ENCODE measurements at places on chromosomes 3 and 15. TPM values are rescaled to one million over a fixed set of nuclear protein-coding genes. Genes with fewer than 3 reads are reported as not detected.

CCR8 gene
- not detected for polyA plus RNA-seq

CYP8B1 gene
- polyA plus RNA-seq: 0.12 TPM

ADAMTS7 gene
- polyA plus RNA-seq: 23.2 TPM

ISL2 gene
- polyA plus RNA-seq: not detected

TTLL13 gene
- 0.56 TPM for polyA plus RNA-seq

CPN2 gene
- polyA plus RNA-seq: not detected

GOLGA8N gene
- polyA plus RNA-seq: 30.8 TPM

PLS1 gene
- polyA plus RNA-seq: 0.50 TPM

LHFPL4 gene
- not detected for polyA plus RNA-seq

ZNF609 gene
- 15.5 TPM for polyA plus RNA-seq

NOX5 gene
- 0.36 TPM for polyA plus RNA-seq

FOXL2NB gene
- not detected for polyA plus RNA-seq

MST1R gene
- 2.5 TPM for polyA plus RNA-seq

ARL8B gene
- polyA plus RNA-seq: 47.2 TPM

STRA6 gene
- polyA plus RNA-seq: 0.90 TPM

DNA sequence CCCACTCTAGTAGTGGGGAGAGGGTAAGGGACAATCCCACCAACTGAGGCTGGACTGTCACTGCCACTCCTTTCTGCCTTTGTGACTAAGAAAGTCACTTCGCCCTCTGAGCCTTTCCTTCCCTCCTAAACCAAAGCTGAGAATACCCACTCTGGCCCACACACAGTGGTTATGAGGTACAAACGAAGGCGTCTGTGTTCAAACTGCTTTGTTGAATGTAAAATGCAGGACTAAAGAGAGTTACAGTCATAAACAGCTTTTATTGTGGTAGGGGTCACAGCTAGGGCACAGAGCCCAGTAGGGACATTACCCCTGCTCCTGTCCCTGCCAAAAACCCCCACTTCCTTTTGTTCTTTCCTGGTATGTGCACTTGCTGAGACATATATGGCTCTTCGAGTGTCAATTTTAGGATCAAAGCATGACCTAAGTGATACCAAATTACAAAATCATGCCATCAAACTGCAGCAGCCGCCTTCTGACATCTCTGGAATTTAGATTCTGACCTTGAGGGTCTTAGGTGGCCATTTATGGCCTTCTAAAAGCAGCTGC is 45.1 kb downstream of the CTDSPL start:
- DNase-seq: no peak

- DNase-seq: no peak
Measured at GRCh38 chr15:68051109-68051508, 3.0 kb upstream of the PIAS1 start.

DNA sequence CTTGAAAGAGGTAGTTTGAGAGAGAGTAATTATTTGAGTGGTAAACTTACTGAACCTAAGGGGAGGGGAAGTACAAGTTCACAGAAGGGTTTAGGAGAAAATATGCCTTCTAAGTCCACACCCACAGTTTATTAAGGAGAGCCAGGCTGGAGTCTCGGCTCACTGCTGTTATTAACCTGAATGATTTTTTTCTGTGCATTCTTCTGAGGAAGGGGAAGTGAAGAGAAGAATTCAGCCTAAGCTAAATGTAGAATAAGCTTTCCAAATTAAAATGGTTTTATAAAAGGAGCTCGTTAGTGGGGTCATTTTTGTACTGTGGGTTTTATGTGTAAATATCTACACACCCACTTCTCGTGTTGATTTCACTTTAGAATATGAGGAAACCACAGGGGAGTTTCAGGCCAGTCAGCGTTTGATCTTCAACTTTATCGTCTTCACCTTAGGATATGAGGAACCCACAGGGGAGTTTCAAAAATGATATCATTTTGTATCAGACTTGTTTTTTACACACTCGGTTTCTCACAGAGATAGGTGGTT is 1.5 kb downstream of the WHAMM start:
- no peak for DNase-seq

GRCh38 chr15:67509918-67510317 is 11.0 kb upstream of the C15orf61 start:
- DNase-seq: no peak

GRCh38 chr3:177574222-177574856 is 377.1 kb upstream of the TBL1XR1 start:
- DNase-seq: no peak

DNA sequence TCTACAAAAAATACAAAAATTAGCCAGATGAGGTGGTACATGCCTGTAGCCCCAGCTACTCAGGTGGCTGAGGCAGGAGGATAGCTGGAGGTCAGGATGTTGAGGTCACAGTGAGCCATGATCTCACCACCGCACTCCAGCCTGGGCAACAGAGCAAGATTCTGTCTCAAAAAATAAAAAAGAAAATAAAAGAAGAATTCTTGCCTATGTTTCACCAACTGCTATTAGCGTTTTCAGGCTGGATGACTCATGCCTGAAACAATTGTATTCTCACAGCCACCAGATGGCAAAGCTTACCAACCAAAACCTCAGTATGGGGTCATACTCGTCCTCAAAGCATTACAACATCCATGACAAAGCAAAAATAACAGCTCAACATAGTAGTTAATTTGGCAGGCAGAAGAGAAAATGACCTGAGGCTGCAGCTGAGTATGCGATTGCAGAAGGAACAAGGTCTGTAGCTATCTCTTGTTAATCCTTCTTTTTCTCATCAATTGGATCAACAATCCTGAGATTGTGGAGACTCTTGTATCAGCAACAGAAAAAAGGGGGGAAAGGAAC is 52.2 kb downstream of the TP53BP1 start:
- peak; percentile 37 for DNase-seq

- no peak for DNase-seq
Measured at GRCh38 chr3:110815008-110815583, 256.5 kb upstream of the NECTIN3 start.

- DNase-seq: peak; percentile 52
Measured at GRCh38 chr3:4750306-4750968, 228.8 kb upstream of the BHLHE40 start.

DNA sequence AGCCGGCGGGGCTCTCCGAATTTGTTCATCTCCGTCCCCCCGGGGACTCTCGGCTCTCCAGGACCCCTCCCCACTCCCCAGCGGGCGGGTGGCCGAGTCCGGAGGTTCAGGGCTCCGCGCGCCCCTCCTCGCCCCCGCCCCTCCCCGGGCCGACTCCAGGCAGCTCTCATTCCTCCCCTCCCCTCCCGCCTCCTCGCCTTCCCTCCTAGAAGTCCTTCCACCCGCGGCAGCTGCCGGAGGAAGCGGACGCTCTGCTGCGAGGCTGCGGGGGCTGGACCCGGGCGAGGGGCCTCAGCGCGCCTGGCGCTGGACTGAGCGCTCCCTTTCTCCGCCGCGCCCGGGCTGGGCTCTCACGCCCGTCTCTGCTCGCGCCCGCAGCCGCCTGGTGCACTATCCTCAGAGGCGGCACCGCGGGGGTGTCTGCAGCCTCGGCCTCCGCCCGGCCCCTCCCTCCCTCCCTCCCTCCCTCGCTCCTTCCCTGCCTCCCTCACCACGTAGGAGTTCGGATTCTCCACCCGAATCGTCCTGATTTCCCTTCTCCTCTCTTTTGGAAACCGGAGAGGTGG is at the start of gene ROBO2:
Gene ROBO2 (plus strand): TSS at position 494 of the 566 bp plus-strand sequence. CDS start 687 bp downstream, outside the sequence.
- peak; percentile 50 for DNase-seq

- peak; percentile 87 for DNase-seq
Measured at GRCh38 chr3:22893644-22894325, 309.3 kb upstream of the UBE2E2 start.

DNA sequence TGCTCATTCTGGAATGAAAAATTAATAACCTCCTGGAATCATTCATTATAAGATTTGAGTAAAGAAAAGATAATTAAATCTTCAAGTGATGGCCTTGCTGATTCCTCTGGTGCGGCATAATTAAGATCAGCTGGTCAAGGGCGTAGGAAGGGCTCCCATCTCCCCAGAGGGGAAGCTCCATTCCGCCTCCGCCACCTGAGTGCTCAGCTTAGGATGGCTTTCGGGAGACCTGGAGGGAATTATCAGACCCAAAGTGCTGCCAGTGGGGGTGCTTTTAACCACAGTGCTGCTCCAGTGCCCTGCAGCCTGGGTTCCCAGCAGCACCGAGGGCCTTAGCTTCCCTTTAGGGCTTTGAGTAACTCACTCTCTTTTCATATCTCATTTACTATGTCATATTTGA is 556.6 kb upstream of the RGMA start:
- DNase-seq: no peak

DNA sequence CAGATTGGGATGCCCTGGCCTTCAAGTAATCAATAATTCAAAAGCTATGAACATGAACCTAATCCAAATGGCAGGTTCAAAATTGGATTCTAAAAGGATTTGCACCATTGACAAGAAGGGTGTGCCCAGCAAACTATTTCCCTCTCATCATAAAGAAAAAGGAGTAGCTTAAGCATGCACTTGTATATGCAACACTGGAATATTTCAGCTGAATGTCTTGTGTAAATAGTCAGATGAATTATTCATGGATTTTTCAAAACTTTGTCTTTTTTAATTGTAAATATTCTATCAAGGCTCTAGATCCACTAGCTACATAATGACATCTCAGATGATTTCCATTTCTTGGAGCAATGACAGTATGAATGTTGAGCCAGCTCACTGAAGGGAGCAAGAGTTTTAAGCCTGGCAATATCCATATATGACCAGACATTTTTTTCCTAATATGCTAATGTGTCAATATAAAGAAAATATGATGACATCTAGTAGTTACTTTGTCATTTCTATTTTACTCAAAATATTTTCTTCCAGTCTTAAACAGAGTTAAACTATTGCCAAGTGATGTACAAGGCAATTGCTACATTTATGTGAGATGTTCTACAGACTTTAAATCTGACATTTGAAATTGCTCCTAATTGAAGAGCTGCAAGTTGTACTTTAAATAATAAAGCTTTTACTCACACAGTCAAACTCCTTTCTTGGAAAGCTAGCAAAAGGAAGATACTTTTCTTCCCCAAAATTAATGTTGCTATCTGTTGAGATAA is 230.5 kb upstream of the AGTR1 start:
- DNase-seq: peak; percentile 11

GRCh38 chr3:1326546-1326945 is 233.7 kb downstream of the CNTN6 start:
- DNase-seq: no peak

DNA sequence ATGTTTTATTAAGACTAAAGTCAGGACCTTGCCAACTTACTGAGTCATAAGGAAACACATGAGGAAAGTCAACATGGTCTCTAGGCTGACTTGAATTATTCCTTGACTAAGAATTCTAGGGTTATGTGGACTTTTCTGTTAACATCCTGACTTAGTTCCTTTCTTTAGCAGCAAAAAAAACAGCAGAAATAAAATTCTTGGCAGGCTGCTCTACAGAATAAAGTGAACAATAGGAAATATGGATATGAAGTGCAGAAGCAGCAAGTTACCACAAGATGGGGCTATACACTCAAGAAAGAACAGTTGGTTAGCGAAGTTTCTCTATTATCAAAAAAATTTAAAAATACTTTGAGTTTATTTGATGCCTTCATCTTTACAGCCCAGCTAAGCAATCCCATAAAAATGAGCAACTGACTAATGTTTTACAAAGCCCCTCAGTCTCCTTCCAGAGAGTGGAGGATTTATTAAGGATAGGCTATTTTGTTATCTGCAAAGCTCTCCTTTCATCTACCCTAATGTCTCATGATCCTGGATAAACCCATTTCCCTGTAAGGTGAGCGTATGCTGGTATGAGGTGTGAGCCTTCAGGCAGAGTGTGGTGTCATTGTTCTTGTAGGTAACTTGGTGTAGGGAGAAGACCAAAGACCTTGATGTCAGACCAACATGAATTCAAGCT is 23.1 kb upstream of the MCCC1 start:
- DNase-seq: peak; percentile 57

- no peak for DNase-seq
Measured at GRCh38 chr15:72353266-72353665, 22.5 kb downstream of the HEXA start.

- no peak for DNase-seq
Measured at GRCh38 chr15:94586099-94586498, 354.7 kb downstream of the MCTP2 start.

DNA sequence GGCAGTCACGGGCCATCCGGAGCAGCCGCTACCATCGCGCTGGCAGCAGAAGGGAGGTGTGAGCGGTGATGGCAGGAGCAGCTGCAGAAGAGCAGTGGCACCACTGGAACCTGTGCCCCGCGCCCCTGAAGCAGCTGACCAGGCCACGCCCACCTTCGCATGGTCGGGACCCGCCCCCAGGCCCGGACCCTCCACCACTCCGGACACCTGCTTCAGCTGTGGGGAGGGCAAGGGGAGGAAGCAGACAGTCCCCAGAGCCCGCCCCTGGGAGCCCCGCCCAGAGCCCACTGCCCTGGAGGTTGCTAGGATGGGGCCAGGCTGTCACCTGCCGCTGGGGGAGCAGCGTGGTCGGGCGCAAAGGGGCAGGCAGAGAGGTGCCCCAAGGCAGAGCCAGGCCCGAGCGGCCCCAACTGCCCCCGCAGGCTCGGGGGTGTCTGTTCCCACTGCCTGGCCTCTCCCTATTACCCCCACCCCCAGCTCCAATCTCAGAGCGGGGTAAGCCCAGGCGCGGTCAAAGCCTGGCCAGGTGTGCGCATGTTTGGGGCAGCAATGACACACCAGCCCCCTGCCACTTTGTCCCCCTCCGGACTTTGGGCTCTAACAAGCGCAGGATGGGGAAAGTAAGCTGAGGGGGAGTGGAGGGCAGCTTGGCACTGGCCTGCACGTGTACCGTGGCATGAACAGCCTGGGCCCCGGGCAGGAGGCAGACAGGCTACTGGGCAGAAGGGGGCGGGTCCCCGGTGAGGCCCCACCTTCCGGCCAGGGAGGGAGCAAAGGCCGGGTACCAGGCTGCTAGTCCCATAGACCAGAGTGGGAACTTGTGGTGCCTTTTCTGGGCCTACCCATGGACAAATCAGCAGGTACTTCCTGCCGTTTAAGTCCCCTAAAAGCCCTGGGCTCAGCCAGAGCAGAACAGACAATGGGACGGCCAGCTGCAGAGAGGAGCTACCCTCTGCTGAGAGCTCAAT is 8.7 kb downstream of the SPCS1 start:
- peak; percentile 20 for DNase-seq

DNA sequence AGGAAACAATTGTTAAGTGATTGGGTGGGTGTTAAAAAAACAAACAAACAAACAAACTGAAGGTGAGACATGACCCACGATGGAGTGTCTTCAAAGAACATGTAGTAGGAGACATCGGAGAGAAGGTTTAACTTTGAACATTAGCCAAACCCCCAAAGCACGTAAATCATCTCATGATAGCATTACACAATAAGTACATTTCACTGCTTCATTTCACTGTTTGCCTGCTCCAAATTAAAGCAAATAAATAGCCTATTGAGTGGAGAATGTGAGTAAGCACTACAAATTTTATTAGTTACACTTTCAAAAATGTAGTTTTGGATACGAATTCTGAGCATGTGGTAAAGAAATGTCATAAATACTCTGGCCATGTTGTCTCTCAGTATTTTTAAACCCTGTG is 287.0 kb downstream of the SI start:
- DNase-seq: no peak

- no peak for DNase-seq
Measured at GRCh38 chr15:45640616-45641015, 5.8 kb downstream of the SQOR start.

- no peak for DNase-seq
Measured at GRCh38 chr3:62950210-62950609, 75.0 kb upstream of the CADPS start.

- DNase-seq: no peak
Measured at GRCh38 chr3:188573956-188574355, 420.0 kb downstream of the LPP start.
